ENCODE measurements at places on chromosomes 4 and X. TPM values are rescaled to one million over a fixed set of nuclear protein-coding genes. Genes with fewer than 3 reads are reported as not detected.

FRAS1 gene
- 3.8 TPM for total RNA-seq

DAPP1 gene
- total RNA-seq = 0.56 TPM

PAGE3 gene
- total RNA-seq = not detected

ADGRL3 gene
- 3.8 TPM for total RNA-seq

ADH4 gene
- total RNA-seq = not detected

LNX1 gene
- 4.4 TPM for total RNA-seq

MAP3K15 gene
- 0.17 TPM for total RNA-seq

GPAT3 gene
- 33.5 TPM for total RNA-seq

ITIH6 gene
- total RNA-seq = not detected

VSIG4 gene
- total RNA-seq = 38.4 TPM

L1CAM gene
- 9.2 TPM for total RNA-seq

BTC gene
- total RNA-seq = 0.40 TPM

TENM3 gene
- total RNA-seq = 9.5 TPM

CXorf49 gene
- not detected for total RNA-seq

FAT4 gene
- total RNA-seq = 18.7 TPM

AP1S2 gene
- total RNA-seq = 81.0 TPM

GPR143 gene
- total RNA-seq = 0.28 TPM

SMS gene
- total RNA-seq = 55.6 TPM

NOX1 gene
- total RNA-seq = not detected

DHRSX gene
- 24.1 TPM for total RNA-seq

PGAM4 gene
- total RNA-seq = not detected

POF1B gene
- 25.3 TPM for total RNA-seq

TRMT10A gene
- total RNA-seq = 5.0 TPM

TMPRSS11D gene
- total RNA-seq = not detected

DUX4 gene
- not detected for total RNA-seq

GPR82 gene
- total RNA-seq = 0.49 TPM

ZFP92 gene
- 1.6 TPM for total RNA-seq

GPM6B gene
- 12.0 TPM for total RNA-seq

All from right cardiac atrium (tissue), 5 donors.